CD4-positive, alpha-beta T cell treated with Interleukin-21 for 1 hour (primary cell): ENCODE measurements at places on chromosomes 6 and 20.

- peak; percentile 60 for DNase-seq
Measured at GRCh38 chr20:16761305-16761829, 13.2 kb downstream of the OTOR start.

GRCh38 chr20:63394069-63394919, 33.1 kb upstream of the CHRNA4 start:
- no peak for DNase-seq

DNA sequence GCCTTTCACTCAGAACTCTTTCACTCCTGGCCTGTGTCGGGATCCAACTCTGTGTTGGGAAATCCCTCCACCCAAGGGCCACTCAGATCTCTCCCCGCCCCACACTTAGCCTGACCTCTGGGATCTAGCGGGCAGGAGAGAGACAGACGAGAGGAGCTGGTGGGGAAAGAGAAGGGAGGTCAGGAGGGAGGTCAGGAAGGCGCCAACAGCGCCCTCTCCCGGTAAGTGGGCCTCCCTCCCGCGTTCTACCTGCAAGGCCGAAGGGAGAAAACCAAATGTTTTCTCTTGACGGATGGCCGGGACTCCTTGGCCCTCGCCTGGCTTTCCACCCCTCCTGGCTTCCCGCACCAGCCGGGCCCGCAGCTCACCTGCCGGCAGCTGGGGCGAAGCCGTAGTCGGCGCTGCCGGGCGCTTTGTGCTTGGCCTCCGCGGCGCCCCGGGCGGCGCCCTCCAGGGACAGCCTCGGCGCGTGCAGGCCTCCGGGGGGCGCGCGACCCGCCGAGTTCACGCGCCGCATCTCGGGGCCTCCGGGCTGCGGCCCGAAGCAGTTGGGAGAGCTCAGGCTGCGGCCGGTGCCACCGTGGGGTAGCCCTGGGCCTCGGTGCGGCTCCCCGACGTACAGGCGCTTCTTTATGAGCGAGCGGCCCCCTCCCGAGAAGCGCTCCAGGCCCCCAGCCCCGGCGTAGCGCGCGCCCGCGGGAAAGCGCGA, 38.2 kb downstream of the C6orf132 start:
- peak; percentile 72 for DNase-seq

DNA sequence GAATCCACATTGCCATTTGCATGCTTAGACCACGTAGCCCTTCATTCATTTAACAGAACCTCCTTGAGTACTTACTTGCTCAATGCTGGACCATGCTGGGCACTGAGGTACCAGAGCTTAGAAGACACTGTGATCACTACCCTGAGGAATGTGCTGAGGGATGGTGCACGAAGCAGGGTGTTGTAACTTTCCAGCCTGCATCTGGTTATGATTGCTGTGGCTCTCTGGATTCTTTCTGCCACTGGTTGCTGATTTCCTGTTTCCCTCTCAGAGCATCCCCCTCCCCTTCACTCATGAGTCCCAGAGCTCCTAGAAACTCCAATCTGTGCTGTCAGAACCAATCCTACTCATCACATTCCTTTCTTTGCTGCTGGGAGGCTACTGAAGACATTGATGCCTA, 537.4 kb downstream of the PTPRT start:
- no peak for DNase-seq

- DNase-seq: no peak
Measured at GRCh38 chr6:36977470-36977941, 8.5 kb downstream of the MTCH1 start.

- no peak for DNase-seq
Measured at GRCh38 chr20:50245498-50246366, 55.1 kb downstream of the CEBPB start.
